ENCODE measurements at places on chromosomes 4 and X.

GRCh38 chrX:7170898-7171297 lies 22.9 kb upstream of the PUDP start:
- no peak overlapping the region for H3K27ac ChIP-seq
- H3K4me3 ChIP-seq = no peak overlapping the region
- DNase-seq = peak; percentile 24
- no peaks in the 10 kb centered on the region for H3K4me1 ChIP-seq
- no peaks in the 10 kb centered on the region for H3K27me3 ChIP-seq
- no peaks in the 10 kb centered on the region for H3K36me3 ChIP-seq

DNA sequence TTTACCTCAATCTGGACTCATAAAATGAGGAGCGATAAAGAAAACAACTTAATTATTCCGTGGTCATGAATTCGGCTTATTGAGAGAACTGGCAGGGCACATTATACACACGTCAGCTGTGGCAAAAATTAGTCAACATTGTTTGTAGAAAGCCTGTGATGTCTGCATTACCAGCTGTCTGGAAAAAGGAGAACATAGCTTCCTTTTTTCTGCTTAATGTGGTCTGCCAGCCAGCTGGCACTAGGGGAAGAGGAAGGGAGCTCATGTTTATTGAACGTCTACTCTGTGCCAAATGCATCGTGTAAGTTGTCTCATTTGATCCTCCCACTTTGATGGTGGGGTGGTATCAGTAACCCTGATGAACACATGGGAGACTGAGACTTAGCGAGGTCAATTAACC lies 367.6 kb downstream of the ARHGAP24 start:
- no peak overlapping the region for H3K4me3 ChIP-seq
- no peaks in the 10 kb centered on the region for H3K4me1 ChIP-seq
- no peaks in the 10 kb centered on the region for H3K27me3 ChIP-seq
- no peak overlapping the region for H3K27ac ChIP-seq
- no peaks in the 10 kb centered on the region for H3K36me3 ChIP-seq
- no peak for DNase-seq

GRCh38 chr4:113758372-113758771 lies 3.2 kb downstream of the CAMK2D start:
- peak overlapping the region; percentile 88 for H3K27ac ChIP-seq
- no peaks in the 10 kb centered on the region for H3K27me3 ChIP-seq
- peaks cover 62% of the 10 kb centered on the region for H3K4me1 ChIP-seq
- H3K36me3 ChIP-seq = peaks cover 17% of the 10 kb centered on the region
- no peak for DNase-seq
- peak overlapping the region; percentile 86 for H3K4me3 ChIP-seq

DNA sequence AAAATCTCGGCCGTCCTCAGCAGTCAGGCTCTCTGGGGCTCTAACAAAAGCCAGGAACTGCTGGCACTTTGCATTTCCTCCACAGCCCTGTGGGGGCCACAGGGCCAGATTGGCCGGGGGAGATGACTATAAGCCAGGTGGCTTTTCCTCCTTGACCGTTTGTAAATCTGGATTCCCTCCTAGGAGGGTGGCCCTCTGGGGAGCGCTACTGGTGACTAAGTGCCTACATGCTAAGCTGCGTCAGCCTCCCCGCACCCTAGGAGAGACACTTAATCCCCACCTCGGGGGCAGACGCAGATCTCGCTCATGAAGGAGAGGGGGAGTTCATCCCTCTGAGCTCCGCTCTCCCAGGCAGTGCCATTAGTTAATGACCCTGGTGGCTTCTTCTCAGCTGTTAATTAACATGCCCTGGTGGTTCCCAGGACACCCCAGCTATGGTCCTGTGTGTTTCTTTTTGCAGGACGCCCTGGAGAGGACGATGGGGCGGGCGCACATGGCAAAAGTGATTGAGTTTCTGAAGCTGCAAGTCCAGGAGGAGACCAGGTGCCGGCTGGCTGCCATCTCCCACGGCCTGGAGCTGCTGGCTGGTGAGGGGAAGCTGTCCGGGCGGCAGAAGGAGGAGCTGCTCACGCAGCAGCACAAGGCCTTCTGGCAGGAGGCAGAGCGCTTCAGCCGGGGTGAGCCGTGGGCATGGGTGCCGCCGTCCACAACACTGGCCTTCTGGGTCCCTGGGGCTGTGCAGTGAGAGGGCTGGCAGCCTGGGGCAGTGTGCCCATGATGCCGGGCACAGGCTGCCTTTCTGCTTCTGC lies 41.6 kb downstream of the EVC start:
- H3K27ac ChIP-seq = no peak overlapping the region
- no peaks in the 10 kb centered on the region for H3K36me3 ChIP-seq
- H3K27me3 ChIP-seq = no peaks in the 10 kb centered on the region
- H3K4me3 ChIP-seq = no peak overlapping the region
- no peaks in the 10 kb centered on the region for H3K4me1 ChIP-seq
- DNase-seq = no peak

- no peak overlapping the region for H3K4me3 ChIP-seq
Observed at GRCh38 chrX:44042751-44043150, 69.6 kb upstream of the NDP start.

DNA sequence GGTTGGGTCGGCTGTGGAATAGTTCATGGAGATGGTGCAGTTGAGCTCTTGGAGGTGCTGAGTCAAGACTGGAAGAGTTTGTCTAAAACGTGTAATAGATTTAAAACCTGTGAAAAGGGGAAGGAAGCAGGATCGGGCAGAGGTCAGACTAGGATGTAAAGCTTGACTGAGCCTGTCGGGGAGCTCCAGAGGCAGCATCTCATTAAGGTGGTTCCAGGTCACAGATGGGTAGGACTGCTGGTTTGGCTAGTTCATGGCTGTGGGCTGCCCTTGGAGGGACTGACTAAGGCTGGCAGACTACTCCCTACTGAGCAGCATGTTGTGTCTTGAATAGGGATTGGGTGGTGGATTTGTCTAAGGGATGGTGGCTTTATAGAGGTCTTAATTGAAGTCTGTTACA lies 28.4 kb upstream of the WDR1 start:
- DNase-seq = no peak
- H3K27ac ChIP-seq = no peak overlapping the region
- no peaks in the 10 kb centered on the region for H3K36me3 ChIP-seq
- H3K27me3 ChIP-seq = no peaks in the 10 kb centered on the region
- no peak overlapping the region for H3K4me3 ChIP-seq
- no peaks in the 10 kb centered on the region for H3K4me1 ChIP-seq

DNA sequence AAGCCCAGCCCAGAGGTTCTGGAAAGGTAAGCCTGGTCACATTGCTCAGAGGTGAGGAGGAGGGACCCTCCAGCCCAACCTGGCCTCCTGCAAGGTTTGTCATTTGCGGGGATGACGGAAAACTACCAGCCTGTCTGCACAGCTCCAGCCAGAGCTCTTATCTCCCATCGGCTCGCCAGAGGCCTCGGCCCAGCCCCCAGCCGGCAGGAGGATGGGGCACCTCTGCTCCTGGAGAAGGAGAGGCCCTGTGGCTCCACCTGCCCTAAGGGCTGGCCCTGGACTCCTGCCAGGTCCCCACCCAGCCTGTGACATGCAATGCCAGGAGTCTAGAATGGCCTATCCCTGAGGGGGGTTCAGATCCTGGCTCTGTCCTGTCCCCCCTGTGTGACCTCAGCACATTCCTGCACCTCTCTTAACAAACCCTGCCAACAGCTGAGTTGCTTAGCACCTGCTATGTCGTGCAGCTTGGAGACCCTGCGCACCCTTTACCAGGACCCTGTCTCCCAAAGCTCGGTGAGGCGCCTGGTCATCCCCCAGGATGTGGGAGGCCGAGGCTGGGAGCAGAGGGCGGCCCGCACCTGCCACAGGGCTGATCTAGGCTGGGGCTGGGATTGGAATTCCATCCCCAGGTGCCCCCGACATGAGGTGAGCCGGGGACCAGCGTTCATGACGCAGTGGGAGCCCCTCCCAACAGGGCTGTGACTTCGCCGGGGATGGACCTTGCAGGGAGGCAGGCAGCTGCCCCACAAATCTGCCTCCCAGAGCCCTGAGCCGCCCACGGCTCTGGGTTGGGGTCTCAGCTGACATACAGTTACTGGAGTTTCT lies 14.4 kb downstream of the ADRA2C start:
- no peaks in the 10 kb centered on the region for H3K4me1 ChIP-seq
- no peak overlapping the region for H3K4me3 ChIP-seq
- H3K36me3 ChIP-seq = no peaks in the 10 kb centered on the region
- H3K27ac ChIP-seq = no peak overlapping the region
- H3K27me3 ChIP-seq = no peaks in the 10 kb centered on the region

DNA sequence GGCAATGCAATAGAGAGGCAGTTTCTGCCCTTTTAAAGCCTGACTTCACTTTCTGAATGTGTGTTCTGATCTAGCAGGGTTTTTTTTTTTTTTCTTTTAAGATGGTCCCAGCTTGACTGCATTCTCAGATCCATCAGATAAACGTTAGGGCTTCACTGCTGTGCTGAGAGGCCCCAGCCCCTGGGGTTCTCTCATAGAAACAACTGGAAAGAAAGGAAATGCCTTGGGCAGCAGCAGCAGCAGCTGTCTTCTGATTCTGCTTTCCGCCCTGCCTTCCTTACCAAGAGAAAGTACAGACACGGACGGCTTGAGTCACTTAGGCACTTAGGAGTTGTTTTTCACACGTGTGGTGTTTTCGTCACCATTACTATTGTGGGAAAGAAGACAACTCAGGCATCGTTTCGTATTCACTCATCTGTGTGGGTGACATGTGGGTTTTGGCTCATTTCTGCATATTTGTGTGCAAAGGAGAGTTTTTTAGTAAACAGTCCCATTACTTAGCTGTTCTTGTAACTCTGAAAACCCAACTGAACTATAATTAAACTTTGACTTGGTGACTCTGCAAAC lies 172.0 kb downstream of the PTTG2 start:
- H3K36me3 ChIP-seq = peaks cover 9% of the 10 kb centered on the region
- H3K27ac ChIP-seq = peak overlapping the region; percentile 99
- peak; percentile 85 for DNase-seq
- no peaks in the 10 kb centered on the region for H3K27me3 ChIP-seq
- H3K4me3 ChIP-seq = peak overlapping the region; percentile 92

DNA sequence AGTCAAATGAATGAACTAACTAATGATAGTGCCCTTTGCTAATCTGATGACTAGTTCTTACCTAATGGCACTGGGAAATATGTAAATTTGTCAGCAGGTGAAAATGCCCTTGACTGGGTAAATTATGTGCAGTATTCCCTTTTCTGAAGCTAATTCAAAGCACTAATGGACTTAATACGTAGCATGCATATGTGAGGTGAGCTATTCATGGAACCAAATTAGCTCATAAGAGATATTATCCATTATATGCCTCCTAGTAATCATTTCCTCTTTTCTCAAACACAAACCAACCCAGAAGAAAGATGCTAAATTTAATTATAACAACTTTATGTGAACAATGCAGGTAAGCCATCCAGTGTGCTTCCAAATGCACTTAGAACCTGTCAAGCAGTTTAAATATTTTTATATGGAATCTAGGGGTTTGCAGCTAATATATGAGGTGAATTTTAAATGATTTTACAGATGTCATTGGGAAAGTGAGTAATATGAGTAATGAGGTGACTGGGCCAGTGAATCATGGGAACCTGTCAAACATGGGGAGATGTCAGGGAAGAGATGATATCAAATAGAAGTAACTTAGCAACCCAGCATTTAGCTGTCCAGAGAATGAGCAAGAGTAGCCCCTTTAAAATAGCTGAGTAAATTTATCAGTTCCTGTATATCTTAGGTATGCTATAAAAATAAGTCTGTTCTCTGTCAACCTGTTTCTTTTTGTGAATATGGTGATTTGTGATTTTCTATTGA lies 315.0 kb downstream of the AFF2 start:
- H3K27me3 ChIP-seq = peaks cover 22% of the 10 kb centered on the region
- H3K4me3 ChIP-seq = no peak overlapping the region
- no peaks in the 10 kb centered on the region for H3K4me1 ChIP-seq
- no peak overlapping the region for H3K27ac ChIP-seq
- H3K36me3 ChIP-seq = no peaks in the 10 kb centered on the region

- H3K27me3 ChIP-seq = peaks cover 19% of the 10 kb centered on the region
- no peaks in the 10 kb centered on the region for H3K36me3 ChIP-seq
- no peak overlapping the region for H3K27ac ChIP-seq
- no peaks in the 10 kb centered on the region for H3K4me1 ChIP-seq
Observed at GRCh38 chr4:168560184-168561180, 63.6 kb downstream of the PALLD start.

GRCh38 chrX:99242001-99242400 lies 1168.1 kb downstream of the PCDH19 start:
- H3K4me3 ChIP-seq = no peak overlapping the region
- H3K27ac ChIP-seq = no peak overlapping the region
- no peak for DNase-seq
- H3K27me3 ChIP-seq = peaks cover 8% of the 10 kb centered on the region

- H3K27me3 ChIP-seq = no peaks in the 10 kb centered on the region
- DNase-seq = no peak
- H3K27ac ChIP-seq = no peak overlapping the region
Observed at GRCh38 chr4:171266671-171267070, 546.5 kb upstream of the GALNTL6 start.

DNA sequence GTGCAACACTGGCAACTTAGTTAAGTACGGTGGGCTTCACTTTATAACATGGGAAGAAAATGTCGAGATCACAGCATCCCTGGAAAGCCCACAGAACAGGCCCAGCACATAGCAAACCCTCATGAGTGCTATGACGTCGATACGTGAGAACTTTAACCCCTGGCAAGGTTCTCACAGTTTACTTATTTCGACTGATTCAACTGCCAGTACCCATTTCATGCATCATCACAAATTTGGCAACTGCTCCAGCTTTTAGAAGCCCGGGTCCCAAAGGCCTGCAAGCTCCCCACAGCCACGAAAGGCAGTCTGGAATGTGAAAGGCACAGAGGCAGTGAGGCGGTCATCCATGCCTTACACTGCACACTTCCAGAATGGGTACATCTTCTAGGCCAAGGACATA lies 41.2 kb downstream of the RELL1 start:
- no peak overlapping the region for H3K4me3 ChIP-seq
- DNase-seq = no peak
- H3K4me1 ChIP-seq = peaks cover 6% of the 10 kb centered on the region
- no peak overlapping the region for H3K27ac ChIP-seq

- no peak for DNase-seq
- no peaks in the 10 kb centered on the region for H3K4me1 ChIP-seq
- H3K4me3 ChIP-seq = no peak overlapping the region
- no peak overlapping the region for H3K27ac ChIP-seq
- no peaks in the 10 kb centered on the region for H3K36me3 ChIP-seq
- H3K27me3 ChIP-seq = no peaks in the 10 kb centered on the region
Observed at GRCh38 chr4:7610022-7610670, 175.4 kb upstream of the PSAPL1 start.

GRCh38 chr4:170671171-170671570 lies 581.4 kb upstream of the AADAT start:
- no peaks in the 10 kb centered on the region for H3K27me3 ChIP-seq
- no peak overlapping the region for H3K4me3 ChIP-seq
- no peaks in the 10 kb centered on the region for H3K4me1 ChIP-seq
- DNase-seq = no peak
- H3K27ac ChIP-seq = no peak overlapping the region
- peaks cover 1% of the 10 kb centered on the region for H3K36me3 ChIP-seq

- peaks cover 7% of the 10 kb centered on the region for H3K27me3 ChIP-seq
- no peak overlapping the region for H3K27ac ChIP-seq
- no peak overlapping the region for H3K4me3 ChIP-seq
- H3K4me1 ChIP-seq = no peaks in the 10 kb centered on the region
- H3K36me3 ChIP-seq = peaks cover under 1% of the 10 kb centered on the region
- DNase-seq = no peak
Observed at GRCh38 chr4:17722356-17722700, 59.1 kb downstream of the FAM184B start.
